ENCODE measurements at places on chromosomes 4 and X. TPM values are rescaled to one million over a fixed set of nuclear protein-coding genes. Genes with fewer than 3 reads are reported as not detected.

- no peak for DNase-seq
Measured at GRCh38 chrX:105820247-105820646, 2.1 kb upstream of the NRK start.

Gene IDS
- 44.3 TPM for total RNA-seq

GRCh38 chr4:85773372-85773771 lies 298.4 kb downstream of the ARHGAP24 start:
- DNase-seq, result no peak

DNA sequence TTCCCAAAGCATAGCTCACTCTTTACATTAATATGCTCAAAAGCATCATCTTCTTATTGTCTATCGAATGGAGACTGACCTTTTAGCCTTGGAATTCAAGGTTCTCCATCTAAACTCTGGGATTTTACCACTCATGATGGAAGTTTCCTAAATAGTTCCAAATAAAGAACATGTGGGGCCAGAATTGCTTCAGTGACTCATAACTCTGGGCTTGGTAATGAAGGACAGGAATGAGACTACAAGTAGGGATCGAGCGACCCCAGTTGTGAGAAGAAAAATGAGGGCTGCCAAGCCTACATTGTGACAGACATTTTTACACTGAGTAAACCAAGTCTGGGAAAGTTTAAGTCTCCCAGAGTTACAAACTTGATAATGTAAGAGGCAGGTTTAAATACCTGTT lies 269.9 kb downstream of the CBLL2 start:
- DNase-seq, result no peak

DNA sequence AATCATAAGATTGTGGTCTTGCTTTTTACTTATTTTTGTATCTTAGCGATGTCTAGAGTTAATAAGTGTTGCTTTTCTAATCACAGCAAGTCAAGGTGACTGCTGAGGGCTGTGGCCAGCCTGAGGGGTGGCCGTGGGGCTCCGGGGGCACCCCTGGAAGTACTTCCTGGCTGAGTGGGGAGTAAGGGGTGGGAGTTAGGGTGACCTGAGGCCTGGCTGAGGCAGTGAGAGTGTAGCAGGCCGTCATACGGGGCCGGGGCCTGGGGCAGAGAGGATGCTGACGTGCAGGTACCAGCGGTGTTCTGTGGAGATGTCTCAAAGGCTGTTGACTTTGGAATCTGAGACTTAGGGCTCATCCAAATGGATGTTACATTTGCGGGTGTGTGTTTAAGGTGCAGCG lies 29.3 kb downstream of the PIGG start:
- DNase-seq, result no peak

Gene HTR2C
- total RNA-seq, result 3.4 TPM

Gene SHROOM4
- total RNA-seq, result 9.4 TPM

GRCh38 chr4:186701273-186701672 lies 22.4 kb downstream of the FAT1 start:
- no peak for DNase-seq

DNA sequence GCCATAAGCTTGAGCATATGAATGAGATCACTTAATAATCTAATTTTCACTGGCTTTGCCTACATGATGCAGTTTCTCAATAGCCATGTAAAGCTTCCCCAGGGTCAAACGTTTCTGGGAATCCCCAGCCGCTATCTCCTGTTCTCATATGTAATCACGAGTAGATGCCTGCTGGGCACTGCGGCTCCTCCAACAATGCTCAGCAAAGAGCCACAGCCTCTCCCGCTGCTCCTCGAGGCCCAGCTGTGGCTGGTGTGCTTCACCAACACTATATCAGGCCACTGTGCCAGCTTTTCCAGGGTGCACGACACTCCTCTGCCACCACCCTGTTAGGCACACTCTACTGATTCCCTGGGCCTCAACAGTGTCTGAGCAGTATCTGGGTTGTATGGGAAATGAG lies 78.3 kb upstream of the RASGEF1B start:
- no peak for DNase-seq

GRCh38 chr4:139642364-139642763 lies 23.3 kb upstream of the MGST2 start:
- DNase-seq, result no peak
